Suprapubic skin (tissue), 4 donors: ENCODE measurements at places on chromosomes 2 and 18.

DNA sequence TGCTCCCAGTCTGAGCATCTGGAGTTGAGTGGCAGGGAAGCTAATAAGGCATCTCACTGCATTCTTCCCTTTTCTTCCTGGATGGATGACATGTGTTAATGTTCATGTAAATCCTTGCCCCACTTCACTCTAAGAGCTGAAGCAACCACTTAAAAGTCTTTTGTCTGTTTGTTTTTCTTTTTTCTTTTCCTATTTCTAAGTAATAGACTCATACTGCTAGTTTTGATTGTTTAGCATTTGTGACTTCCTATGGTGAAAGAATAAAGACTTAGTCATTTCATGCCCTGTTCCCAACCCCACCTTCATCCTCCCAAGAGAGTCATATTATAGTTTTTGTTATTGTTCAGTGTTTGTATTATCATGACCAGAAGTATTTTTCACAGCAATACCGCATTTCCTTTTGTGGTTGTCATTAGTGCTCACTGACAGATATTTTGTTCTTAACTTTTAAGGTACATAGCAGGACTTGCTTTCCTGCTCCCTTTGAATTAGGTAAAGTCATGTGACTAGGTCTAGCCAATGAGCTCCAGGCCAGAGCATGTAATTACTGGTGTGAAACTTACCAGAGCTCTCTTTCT is 18.1 kb upstream of the SPP2 start:
- no peak for DNase-seq

DNA sequence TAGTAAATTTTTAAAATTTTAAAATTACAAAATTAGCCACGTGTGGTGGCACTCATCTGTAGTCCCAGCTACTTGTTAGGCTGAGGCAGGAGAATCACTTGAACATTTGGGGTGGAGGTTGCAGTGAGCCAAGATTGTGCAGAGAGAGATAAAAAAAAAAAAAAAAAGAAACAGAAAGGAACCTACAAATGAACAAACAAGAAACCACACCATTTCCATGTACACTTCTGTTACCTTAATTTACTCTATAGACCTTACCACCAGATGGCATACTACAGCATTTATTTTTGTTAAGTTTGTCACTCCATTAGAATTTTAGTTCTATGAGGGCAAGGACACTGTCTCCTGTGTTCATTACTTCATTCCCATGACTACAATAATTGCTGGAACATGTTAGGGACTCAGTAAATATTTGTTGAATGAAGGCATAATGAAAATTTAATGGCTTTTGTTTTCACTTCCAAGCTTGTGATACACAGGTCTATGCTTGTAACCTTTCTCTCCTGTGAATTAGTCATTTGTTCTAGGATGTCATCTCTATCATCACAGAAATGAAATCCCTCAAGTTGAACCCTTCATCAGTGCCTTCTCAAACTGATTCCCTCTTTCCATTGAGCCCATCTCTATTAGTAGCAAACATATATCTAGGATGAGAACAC is 76.0 kb downstream of the ARHGAP15 start:
- no peak for DNase-seq

- DNase-seq, result no peak
Observed at GRCh38 chr18:41464278-41464677, 490.8 kb upstream of the PIK3C3 start.

DNA sequence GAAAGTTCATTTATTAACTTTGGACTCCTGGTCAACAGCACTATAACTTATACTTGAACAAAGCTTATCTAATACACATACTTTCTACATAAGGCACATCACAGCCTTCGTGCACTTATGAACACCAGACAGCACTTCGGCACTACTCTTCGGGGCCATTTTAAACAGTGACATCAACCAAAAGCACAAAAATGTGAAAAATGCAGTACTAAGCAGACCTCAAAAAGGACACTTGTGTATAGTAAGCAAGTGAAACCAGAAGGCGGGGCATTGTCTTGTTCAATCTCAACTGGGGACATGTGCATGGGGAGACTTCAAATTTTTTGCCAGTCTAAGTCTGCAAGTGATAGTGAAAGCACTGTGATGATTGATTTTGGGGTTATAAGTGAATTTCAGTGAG is 163.0 kb downstream of the NCKAP5 start:
- no peak for DNase-seq

GRCh38 chr2:226813148-226813701 is 13.6 kb upstream of the IRS1 start:
- DNase-seq, result no peak

GRCh38 chr2:171541202-171541887 is 19.1 kb downstream of the CYBRD1 start:
- no peak for DNase-seq

- no peak for DNase-seq
Observed at GRCh38 chr2:88554189-88554588, 73.1 kb downstream of the EIF2AK3 start.

DNA sequence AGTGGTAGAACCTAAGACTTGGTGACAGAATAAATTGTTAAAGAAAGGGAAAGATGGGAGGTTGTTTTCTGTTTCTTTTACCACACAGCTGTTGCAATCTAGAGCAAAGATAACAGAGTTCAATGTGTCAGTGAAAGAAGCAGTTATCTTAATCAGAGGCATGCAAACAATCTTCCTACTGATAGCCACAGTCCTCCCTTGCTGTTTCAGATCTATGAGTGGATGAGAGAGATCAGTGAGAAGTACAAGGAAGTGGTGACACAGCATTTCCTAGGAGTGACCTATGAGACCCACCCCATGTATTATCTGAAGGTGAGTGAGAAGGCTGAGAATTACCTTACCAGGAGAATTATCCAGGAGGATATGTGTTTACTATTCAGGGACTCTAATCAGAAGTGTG is 15.9 kb downstream of the CPO start:
- no peak for DNase-seq
